ENCODE measurements at places on chromosomes 5 and 9. TPM values are rescaled to one million over a fixed set of nuclear protein-coding genes. Genes with fewer than 3 reads are reported as not detected.

DNA sequence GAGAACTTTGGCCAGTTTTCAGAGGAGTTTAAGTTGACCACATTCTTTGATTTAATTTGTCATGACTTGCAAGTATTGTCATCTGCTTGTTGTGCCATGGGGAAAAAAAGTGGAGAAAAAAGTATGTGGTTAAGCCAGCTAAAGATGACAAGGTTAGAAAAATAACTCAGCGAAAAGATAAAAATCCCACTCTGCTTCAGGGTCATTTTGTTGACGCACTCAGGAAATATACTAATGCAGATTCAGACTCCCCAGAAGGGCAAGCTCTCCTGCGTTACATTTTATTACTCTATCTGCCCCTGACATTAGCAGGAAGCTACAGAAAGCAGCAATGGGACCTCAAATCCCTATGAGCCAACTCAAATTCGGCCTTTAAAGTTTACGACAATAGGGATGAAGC, 27.6 kb upstream of the TESK1 start:
- DNase-seq = no peak

- DNase-seq = peak; percentile 53
Observed at GRCh38 chr5:134245101-134245604, 19.3 kb upstream of the PPP2CA start.

The FAXDC2 gene
- 24.1 TPM for total RNA-seq

GRCh38 chr5:113296676-113297075, 138.1 kb downstream of the TSSK1B start:
- no peak for DNase-seq

The IFNA2 gene
- total RNA-seq = not detected

DNA sequence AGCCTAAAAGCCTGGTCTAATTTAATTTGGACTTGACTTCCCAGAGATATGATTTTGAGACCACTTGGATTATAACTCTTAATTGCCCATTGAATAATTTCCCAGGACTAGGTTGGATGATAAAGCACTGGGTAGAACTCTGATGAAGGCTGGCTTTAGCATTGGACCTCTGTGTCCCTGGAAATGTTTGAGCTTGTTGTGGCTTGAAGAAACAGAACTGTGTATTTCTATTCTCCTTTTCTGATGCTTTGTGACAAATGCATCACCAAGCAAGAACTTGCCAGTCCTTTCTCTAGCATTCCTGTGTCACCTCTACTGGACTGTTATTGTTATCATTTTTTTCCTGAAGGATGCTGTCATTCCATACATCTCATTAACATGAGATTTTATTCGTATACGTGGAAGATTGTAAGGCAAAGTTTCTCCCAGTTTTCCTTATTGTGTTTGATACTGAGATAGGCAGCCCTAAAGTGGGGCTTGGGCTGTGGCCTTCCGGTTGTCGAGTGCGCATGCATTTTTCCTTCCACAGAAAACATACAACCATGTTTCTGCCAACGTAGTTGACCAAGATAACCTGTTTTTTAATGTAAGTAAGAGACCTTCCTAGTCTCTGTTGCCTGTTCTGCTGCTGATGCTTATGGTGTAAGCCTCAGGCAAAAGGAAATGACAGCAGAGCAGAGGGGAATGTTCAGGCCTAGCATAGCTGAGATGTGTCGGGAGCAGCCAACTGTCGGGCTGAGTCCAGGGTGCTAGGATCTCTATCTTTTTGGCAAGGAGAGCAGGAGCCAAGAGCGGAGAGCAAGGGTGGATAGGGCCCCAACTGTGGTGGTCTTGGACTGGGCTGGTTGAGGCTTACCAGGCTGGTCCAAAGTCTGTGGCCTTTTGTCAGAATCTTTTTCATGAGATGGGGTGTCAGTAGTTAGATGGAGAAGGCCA, 2.3 kb downstream of the NTRK2 start:
- no peak for DNase-seq
